Right renal pelvis (tissue), 4 donors: ENCODE measurements at places on chromosomes 3 and 15. TPM values are rescaled to one million over a fixed set of nuclear protein-coding genes. Genes with fewer than 3 reads are reported as not detected.

DNA sequence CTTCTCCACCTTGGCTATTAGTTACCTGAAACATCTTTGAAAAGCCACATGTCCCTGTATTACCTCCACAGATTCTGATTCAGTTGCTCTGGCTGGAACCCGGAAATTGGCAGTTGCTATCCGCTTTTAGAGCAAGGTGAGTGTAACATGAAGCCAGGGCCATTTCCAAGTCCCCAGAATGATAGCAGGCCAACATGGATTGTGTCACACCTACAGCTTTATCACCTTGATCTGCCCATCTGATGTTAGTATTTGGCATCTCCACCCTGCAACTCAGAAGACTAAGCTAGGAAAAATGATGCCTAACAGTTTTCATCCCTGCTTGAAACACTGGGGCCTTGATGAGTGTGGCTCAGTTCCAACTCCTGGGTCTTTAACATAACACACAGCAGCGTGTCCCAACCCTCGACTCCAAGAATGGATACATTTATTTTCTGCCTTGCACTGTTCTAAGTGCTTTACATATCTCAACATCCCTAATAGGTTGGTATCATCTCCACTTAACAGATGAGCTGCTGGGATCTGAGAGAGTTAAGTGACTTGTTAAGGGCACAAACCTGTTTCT is 21.3 kb upstream of the NUDT16 start:
- DNase-seq, result no peak

- DNase-seq, result no peak
These were observed 15.5 kb upstream of the ZBED2 start for GRCh38 chr3:111610612-111611054.

- DNase-seq, result no peak
These were observed 484.2 kb upstream of the THBS1 start for GRCh38 chr15:39096608-39097205.

- no peak for DNase-seq
These were observed 3.6 kb downstream of the BCL6 start for GRCh38 chr3:187741403-187742350.

DNA sequence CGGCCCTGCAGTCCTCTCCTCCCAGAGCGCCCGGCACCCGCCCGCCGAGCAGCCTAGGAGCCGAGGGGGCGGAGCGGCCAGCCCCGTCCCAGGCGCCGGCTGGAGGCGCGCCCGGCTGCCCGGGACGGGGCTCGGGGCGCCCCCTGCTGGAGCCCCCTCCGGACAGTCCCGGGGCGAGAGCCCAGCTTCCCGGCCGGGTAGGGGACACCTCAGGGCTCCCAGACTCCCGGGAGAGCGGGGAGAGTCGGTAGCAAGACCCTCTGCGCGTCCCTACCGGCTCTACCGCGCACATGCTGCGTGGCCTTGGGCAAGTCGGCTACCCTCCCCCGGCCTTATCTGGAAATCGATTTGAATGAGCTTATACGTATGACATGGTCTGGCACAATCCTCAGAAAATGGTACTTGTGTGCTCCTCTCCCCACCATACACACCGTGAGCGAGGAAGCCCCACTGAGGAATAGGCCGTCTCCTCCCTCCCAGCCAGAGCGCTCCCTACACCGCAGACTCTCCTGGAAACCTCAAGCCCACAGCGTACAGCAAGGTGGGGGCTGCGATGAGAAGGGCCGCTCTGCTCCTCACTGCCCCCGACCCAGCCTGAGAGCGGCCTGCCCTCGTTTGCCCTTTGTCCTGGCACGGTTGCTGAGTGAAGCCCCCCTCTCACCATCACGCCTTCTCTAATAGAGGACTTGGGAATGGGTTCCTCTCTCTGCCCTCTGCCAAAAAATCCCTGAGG is at the start of gene DAPK2:
Gene DAPK2 (minus strand): TSS at position 65 of the 733 bp plus-strand sequence. CDS start 6,224 bp downstream, outside the sequence.
- DNase-seq, result peak; percentile 45

- no peak for DNase-seq
These were observed 149.3 kb upstream of the CTDSPL start for GRCh38 chr3:37712421-37712820.

DNA sequence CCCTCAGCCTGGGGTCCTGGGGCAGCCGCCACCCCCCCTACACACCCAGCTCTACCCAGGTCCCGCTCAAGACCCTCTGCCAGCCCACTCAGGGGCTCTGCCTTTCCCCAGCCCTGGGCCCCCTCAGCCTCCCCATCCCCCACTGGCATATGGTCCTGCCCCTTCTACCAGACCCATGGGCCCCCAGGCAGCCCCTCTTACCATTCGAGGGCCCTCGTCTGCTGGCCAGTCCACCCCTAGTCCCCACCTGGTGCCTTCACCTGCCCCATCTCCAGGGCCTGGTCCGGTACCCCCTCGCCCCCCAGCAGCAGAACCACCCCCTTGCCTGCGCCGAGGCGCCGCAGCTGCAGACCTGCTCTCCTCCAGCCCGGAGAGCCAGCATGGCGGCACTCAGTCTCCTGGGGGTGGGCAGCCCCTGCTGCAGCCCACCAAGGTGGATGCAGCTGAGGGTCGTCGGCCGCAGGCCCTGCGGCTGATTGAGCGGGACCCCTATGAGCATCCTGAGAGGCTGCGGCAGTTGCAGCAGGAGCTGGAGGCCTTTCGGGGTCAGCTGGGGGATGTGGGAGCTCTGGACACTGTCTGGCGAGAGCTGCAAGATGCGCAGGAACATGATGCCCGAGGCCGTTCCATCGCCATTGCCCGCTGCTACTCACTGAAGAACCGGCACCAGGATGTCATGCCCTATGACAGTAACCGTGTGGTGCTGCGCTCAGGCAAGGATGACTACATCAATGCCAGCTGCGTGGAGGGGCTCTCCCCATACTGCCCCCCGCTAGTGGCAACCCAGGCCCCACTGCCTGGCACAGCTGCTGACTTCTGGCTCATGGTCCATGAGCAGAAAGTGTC is 30.2 kb downstream of the PTPN23 start:
- DNase-seq, result no peak

DNA sequence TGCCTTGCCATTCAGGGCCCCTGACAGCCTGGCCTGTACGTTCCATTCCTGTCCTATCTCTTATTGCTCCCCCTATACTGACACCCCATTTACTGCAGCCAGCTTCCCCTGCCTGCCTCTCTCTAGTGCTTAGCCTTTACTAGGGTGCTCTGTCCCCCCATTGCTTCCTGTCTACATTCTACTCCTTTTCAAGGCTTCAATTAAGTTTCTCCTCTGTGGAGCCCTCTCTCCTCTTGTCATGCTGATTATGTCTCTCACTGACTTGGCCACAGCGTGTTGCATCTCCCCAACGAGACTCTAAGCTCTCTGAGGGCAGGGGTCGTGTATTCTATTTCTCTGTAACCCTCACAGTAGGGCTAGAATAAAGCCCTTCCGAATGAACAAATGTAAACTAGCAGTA is 185.2 kb downstream of the RPLP1 start:
- DNase-seq, result no peak

DNA sequence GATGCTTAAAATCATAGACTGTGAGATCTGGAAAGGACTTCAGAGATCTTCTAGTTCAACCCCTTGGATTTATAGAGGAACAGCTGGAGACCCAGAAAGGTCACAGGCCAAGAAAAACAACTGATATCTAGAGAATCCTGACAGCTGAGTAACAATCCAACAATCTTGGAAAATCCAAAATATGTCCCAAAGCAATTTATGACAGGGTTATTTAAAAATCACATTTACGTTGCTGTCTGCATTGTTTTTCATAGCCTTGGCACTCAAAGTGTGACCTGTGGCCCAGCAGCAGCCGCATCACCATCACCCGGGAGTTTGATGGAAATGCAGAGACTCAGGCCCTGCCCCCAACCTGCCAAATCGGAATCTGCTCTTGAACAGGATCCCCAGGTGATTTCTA is 78.8 kb downstream of the FBN1 start:
- no peak for DNase-seq

SCAANT1 gene
- polyA plus RNA-seq, result 0.53 TPM

RBP2 gene
- not detected for polyA plus RNA-seq

CCR3 gene
- polyA plus RNA-seq, result not detected

NLGN1 gene
- polyA plus RNA-seq, result 3.3 TPM

IL17RE gene
- polyA plus RNA-seq, result 15.2 TPM

ZBTB20 gene
- 4.8 TPM for polyA plus RNA-seq

ESYT3 gene
- polyA plus RNA-seq, result 1.2 TPM

SAMMSON gene
- 0.04 TPM for polyA plus RNA-seq

LSAMP gene
- 14.7 TPM for polyA plus RNA-seq

ANP32A gene
- 325 TPM for polyA plus RNA-seq

SLC6A11 gene
- polyA plus RNA-seq, result not detected
